ENCODE measurements at places on chromosomes 6 and 20.
A peak's percentile ranks its signal among the peaks of the same experiment; 100 is the strongest.

DNA sequence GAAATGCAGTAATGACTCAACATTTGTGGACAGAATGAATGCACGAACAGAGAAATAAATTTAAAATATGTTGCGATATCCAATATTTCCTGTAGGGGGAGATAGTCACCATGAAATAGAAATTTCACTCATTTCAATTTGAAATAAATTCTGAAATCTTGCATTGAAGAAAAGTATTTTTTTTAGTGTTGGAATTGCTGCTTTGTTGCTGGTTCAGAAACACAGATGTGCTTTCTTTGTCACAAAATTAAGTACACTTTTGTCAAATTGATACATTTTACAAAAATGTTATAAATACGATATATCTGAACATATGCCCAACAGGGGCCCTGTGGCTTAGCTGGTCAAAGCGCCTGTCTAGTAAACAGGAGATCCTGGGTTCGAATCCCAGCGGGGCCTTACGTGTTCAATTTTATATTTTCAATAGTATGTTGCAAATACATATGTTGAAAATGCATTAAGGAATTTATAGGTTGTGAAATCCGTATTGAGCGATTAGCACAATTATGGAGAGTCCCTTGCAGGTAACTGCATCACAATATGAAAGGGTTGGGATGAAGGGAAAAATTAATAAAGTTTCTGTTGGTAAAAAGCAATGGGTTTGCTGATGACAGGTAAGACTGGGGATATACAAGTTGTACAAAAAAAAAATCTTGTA, 85.4 kb upstream of the PRSS16 start:
- peak; percentile 20 for DNase-seq

DNA sequence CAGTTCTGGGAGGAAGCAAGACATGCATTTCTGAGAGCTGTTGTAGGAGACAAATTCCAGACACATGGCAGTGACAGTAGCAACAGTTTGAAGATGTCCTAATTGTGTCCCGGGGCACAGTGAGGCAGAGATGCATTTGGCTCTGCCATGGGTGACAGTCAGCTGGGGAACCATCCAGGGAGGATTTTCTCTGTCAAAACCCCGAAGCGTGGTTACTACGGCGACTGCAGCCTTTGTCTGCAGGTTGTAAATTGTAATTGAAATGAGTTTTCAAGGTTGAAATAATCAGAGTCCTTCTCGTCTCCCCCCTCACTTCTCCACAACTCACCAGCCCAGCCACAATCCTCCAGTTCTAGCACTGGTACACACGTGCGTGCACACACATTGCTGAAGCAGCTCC, 100.1 kb downstream of the GRM4 start:
- DNase-seq: no peak

DNA sequence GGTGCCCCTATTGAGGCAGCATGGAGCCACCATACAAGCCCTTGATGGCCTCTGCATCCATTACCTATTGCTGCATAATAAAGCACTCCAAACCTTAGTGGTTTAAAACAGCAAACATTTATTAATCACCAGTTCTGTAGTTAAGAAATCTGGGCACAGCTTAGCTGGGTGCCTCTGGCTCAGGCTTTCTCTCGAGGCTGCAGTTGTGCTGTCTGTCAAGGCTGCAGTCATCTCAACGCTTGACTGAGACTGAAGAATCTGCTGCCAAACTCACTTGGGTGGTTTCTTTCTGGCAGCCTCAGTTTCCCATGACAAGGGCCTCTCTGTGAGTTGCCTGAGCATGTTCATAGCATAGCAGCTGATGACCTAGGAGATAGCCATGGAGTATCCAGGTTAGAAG, 207.4 kb upstream of the LRFN2 start:
- no peak for DNase-seq

DNA sequence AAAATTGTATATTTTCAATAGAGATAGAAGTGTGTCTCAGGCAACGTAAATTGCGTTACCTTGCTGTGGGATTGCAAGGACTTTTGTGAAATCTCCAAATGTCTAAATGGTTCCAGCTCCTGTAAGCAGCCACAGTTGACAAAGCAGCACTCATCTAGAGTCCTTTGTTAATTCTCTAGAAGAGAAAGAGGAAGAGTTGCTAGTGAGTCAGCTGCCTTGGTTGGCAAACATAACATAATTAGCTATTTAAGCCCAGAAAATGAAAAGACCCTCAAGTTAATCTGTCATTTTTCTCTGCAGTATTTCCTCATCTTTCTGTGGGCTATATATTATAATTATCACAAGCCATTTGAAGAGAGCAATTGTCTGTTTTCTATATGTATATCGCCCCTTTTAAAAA, 66.4 kb upstream of the FABP7 start:
- no peak for DNase-seq

GRCh38 chr6:129110690-129111343, 227.9 kb downstream of the LAMA2 start:
- no peak for DNase-seq

- DNase-seq: peak; percentile 78
Observed at GRCh38 chr6:33298773-33299236, at the start of gene RGL2. Gene RGL2 (minus strand): TSS chr6:33298942. CDS start chr6:33298610, 332 bp downstream.

- no peak for DNase-seq
Observed at GRCh38 chr20:60039526-60039925, 81.3 kb downstream of the CDH26 start.

DNA sequence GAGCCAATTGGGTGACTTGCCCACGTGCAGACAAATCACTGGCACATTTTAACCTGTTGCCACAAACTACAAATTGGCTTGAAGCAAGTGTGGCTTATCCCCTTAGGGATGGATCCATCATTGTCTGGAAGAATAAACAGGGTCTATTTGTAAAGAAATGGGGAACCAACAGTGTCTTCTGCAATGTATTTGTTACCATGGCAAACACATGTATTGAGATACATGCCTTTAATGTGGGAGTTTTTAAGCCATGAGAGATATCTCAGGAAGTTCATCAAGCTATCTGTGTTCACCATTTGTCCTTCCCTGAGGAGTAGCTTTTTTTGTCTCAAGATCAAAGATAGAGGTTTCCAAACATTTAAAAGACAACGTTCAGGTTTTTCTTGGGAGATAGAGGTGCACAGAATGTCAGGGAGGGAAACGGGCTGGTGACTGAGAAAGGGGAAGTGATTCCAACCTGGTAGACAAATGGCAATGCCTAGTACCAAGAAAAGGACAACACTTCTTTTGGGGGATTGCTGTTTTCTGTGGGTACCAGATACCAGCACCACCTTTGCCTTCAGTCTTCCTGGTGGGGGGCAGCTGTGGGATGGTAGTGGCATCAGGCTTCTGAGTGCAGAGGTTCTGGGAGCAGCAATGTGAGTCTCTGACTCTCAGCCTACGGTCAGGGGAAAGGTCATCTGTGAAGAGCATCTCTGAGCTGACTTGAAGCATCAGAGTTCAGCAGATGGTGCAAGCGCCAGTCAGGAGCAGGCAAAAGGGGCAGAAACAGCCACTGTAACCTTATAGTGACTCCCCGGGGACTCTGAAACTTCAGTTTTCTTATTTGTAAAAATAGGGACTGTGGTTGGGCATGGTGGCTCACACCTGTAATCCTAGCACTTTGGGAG, 20.1 kb upstream of the BCAS1 start:
- no peak for DNase-seq

DNA sequence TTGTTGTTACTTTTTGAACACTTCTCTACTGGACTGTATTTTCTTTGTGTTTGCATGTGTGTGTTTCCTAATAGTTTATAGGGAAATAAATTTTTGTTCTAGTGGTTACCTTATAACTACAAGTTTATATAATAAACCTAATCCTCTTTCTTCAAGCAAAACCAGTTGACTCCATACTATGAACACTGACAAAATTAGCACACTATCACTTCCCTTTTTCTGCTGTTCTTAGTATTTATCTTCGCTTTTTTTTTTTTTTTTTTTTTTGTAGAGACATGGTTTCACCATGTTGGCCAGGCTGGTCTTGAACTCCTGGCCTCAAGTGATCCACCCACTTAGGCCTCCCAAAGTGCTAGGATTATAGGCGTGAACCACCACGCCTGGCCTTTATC, 25.0 kb upstream of the C6orf62 start:
- DNase-seq: no peak

DNA sequence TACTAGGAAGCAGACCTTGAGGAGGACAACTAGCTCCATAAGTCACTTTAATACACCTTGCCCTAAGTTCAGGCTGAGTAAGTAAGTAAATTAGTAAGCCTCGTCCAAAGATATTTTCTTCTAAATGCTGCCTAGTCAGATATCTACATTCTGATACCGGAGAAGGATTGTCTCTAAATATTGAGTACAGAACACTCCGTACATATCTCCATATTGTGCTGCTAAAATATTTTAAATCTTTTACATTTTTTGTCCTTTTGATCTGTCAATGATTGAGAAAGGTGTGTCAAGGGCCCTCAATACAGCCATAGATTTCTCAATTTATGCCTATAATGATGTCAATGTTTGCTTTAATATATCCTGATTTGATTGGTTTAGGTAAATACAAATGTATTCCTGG, 3.2 kb downstream of the WFDC8 start:
- no peak for DNase-seq

- no peak for DNase-seq
Observed at GRCh38 chr6:53526000-53526399, 18.9 kb downstream of the GCLC start.

GRCh38 chr6:33983721-33984465, 162.0 kb downstream of the GRM4 start:
- DNase-seq: no peak

DNA sequence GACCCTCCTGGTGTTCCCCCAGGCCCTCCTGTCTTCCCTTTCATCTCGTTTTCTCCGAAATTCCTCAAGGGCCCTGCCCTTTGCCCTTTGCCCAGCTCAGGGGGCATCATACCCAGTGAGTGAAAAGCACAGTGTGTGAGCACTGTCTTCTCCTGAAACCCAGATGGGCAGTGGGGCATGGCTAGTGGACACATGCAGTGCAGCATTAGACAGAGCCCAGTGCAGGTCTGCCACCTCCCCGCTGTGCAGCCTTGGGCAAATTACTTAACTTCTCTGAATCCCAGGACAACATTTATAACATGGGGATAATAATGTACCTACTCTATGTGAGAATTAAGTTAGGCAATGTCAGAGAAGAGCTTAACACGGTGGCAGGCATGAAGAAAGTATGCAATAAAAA, 1.3 kb downstream of the PRND start:
- no peak for DNase-seq

DNA sequence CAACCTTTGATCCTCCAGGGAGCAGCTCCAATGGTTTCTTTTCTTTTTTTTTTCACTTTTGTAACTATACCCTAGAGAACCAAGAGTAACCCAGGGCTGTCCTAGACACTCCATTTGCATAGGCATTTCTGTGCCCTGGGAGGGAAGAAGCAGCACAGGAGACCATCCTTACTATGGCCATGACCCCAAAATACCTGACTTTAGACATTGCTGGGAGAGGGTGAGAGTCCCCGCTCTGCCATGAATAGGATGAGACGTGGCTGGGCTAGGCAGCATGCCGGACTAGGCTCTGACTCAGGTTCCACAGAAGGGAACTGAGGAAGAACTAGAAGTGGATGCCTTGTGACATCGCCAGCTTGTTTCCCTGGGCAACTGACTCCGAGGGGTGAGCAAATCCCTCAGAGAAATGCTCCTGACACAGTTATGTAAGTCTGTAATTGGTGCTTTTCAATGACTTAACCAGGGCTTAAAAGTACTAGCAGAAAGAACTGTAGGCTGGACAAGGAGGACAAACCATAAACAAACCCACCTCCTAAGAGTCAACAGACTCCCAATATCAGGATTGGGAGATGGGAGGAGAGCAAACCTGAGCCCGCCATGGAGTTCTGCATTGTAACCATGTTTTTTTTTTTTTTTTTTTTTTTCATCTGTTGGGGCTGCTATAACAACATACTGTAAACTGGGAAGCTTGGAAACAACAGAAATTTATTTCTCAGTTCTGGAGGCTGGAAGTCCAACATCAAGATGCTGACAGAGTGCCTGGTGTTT, 910 bp upstream of the ADTRP start:
- DNase-seq: no peak

- DNase-seq: peak; percentile 23
Observed at GRCh38 chr20:47540443-47541354, 39.0 kb downstream of the NCOA3 start.

DNA sequence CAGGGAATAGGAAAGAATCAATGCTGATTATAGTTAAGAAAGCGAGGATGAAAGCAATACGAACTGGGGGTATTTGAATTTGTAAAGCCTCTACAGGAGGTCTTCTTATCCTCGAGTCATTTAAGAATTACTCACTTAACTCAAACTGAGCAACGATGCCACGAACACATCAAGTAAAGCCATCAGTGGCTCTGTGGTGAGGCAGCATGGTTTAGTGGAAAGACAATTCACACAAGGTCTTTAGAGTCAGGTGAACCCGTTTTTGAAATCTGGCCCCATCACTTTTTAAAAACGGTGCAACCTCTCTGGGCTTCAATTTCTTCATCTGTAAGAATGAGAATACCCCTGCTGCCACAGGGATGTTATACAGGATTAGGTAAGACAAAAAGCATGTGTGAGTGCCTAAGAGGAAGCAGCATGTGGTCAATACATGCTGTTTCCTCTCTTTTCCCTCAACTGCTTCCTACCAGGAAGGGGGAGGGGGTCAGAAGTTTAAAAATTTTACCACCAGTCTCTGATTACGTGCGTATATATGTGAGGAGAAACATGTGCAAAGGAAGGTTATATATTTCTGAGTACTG, 162.0 kb downstream of the BTBD9 start:
- no peak for DNase-seq
